ENCODE measurements at places on chromosomes 5 and 9.

DNA sequence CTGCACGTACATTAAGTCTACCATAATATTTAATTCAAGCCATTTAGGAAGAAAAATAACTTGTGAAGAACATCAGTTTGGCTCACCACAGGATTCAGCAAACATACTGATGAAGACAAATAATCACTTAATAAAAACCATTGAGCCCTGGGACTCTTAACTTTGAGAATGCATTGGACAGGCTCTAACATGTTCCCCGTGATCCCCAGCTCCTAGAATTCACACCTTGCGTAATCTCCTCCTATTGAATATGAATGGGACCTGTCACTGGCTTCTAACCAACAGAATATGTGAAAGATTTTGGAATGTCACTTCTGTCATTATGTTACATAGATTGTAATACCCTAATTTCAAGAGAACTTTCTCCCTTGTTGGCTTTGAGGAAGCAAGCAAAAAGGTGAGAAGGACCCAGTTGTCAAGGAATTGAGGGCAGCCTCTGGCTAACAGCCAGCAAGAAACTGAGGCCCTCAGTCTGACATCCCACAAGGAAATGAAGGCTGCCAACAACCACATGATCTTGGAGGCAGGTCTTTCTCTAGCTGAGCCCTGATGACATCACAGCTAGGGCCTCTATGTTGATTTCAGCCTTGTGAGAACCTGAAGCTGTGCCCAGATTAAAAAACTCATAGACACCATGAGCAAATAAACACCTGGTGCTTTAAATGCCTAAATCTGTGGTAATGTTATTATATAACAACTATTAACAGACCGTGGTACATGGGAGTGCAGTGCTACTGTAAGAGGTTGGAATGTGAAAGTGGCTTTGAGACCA is 433.2 kb downstream of the SEMA5A start:
- DNase-seq = no peak

- no peak for DNase-seq
Measured at GRCh38 chr5:76859591-76860247, 9.9 kb downstream of the S100Z start.

GRCh38 chr9:92965061-92965758 is 17.9 kb downstream of the FGD3 start:
- no peak for DNase-seq

DNA sequence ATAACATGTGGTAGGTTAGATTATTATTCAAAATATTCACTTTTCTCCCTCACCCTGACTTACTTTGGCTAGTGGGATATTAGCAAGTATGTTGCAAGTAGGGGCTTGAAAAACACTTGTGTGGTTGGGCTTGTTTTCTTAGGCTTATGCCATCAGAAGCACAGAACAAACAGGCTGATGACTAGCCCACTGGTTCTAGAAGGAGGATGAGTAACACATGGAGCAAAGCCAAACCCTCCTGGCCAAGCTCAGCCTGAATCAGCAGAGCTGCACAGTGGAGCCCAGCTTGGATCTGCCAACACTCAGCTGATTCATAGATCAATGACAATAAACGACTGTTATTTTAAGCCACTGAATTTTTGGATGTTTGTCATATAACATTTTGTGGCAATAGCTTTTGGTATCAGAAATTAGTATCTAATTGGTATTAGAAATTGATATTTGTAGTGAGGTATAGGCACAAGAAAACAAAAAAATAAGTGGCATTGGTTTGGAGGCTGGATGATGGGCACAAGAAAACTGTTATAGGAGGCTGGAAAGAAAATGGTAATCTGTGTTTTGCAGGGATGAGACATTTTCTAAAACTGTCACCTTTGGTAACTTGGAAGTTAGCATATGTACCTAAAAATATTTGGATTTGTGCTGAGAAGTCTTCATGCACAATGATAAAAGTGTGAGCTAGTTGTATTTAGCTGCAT is 46.1 kb upstream of the ZBED3 start:
- no peak for DNase-seq

DNA sequence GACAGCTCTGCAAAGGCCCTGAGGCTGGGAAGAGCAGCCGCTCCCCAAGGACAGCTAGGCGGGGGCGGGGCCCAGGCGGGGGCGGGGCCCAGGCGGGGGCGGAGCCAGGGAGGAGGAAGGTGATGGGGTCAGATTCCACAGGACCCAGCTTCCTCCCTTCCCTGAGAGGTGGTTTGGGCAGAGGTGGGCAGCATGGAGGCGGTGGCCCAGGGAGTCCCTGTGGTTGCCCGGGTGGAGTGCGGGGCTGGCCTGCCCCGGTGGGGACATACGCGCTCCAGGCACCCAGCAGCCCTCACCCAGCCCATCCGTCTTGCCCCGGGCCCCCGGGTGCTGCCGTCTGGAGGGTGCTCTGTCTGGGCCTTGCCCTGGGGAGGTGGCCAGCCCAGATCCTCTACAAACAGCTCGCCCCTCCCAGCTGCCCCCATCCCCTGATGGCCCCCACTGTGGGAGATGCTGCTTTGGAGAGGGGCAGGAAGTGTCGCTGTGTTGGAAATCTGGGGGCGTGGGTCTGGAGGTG is 11.0 kb upstream of the RNU6ATAC start:
- peak; percentile 97 for DNase-seq

GRCh38 chr9:134935056-134935640 is 17.4 kb upstream of the FCN1 start:
- no peak for DNase-seq

DNA sequence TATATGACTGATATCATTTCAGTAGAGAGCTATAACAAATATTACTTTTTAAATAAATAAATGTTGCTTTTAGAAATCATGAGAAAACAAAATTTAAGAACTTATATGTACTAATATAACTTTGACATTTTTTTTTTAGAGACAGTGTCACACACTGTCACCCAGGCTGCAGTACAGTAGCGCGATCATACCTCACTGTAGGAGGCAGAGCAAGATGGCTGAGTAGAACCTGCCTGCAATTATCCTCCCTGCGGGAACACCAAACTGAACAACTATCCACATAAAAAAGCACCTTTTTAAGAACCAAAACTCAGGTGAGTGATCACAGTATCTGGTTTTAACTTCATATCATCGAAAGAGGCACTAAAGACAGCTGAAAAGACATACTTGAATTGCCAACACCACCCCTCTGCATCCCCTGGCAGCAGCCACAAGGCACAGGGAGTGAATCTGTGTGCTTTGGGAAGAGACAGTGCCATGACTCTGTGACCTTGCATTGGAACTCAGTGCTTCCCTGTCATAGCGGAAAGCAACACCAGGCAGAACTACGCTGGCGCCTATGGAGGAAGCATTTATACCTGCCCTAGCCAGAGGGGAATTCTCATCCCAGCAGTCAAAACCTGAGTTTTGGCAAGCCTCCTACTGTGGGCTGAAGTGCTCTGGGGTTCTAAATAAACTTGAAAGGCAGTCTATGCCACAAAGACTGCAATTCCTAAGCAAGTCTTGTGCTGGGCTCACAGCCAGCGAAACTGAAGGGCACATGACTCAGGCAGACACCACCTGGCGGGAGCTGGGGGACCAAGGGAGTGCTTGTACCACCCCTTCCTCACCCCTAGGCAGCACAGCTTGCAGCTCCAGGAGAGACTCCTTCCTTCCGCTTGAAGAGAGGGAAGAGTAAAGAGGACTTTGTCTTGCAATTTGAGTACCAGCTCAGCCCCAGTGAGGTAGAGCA is 142.7 kb downstream of the FBXL17 start:
- DNase-seq = no peak

DNA sequence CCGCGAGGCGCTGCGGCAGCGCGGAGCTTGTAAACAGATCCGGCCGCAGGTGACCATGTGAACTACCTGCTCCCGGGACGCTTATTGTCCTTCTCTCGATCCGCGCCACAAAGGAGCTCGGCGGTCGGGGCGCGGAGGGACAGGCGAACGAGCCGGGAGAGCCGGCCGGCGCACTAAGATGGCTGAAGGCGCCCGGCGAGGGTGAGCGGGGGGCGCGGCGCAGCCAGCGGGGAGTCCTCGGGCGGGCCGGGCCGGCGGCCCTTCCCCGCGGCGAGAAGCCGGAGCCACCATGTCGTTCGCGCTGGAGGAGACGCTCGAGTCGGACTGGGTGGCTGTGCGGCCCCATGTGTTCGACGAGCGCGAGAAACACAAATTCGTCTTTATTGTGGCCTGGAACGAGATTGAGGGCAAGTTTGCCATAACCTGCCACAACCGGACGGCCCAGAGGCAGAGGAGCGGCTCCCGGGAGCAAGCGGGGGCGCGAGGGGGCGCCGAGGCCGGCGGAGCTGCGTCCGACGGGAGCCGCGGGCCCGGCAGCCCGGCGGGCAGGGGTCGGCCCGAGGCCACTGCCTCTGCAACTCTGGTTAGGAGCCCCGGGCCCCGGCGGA is 535 bp downstream of the JMY start:
- DNase-seq = peak; percentile 72

DNA sequence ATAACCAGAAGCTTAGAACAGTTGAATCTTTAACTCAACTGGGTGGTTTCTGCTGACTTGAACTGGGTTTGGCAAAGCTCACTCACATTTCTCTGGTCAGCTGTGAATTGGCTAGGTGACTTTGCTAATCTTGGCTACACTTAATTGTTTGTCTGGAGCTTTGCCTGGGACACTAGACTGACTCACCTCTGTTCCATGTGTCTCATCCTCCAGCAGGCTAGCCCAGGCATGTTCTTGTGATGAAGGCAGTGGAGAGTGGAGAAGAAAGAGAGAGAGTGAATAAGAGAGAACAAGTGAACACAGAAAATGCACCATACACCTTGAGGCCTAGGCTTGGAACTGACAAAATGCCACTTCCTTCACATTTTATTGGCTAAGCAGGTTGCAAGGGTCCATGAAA is 32.6 kb downstream of the SPATA31D1 start:
- no peak for DNase-seq

DNA sequence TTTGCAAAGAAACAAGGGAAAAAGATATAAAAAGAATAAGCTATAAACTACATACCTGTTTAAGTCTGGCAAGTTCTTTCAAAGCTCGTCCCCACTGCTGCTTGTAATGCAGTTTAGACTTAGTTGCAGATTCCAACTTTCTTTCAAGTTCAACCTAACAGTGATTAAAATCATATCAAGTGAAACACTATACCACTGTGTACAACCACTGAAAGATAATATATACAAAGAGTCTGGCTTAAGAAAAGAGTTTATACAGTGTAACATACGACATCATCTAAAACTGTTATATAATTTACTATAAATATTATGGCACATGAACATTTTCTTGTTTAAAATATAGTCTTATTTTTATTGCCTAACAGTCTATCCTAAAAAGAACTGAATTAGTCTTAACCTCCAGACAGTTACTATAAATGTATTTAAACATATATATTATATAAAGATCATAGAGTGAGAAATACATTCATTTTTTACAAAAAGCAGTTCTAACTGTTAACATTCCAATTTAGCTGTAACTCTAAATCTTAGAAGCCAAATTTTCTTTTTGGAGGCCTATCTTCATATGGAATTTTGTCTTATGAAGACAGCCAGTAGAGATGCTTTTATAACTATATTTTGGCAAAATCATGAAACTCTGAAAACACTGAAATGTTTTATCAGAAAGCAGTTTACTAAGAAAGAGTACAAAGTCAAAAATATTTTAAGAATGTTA is 58.6 kb downstream of the CEP120 start:
- no peak for DNase-seq

DNA sequence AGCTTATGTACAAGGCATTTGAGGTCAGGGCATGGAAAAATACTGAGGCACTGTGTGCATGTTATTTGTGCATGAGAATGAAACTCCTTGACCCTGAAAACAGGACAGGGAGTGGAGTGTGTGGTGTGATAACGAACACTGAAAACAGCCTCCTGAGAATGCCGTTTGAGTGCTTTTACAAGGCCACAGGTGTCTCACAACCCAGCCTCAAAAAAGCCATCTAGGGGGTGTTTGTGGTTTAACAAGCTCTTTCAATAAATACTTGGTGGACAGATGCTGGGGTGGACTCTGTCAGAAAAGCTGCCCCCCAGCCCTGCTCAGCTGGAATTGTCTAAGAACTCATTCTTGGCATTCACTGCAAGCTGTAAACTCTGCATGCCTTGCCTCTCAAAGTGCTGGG is 94.0 kb upstream of the SLC25A48 start:
- no peak for DNase-seq

GRCh38 chr9:127392166-127392565 is 4.8 kb upstream of the SLC2A8 start:
- no peak for DNase-seq

- no peak for DNase-seq
Measured at GRCh38 chr9:96603305-96604003, 16.2 kb downstream of the CDC14B start.

DNA sequence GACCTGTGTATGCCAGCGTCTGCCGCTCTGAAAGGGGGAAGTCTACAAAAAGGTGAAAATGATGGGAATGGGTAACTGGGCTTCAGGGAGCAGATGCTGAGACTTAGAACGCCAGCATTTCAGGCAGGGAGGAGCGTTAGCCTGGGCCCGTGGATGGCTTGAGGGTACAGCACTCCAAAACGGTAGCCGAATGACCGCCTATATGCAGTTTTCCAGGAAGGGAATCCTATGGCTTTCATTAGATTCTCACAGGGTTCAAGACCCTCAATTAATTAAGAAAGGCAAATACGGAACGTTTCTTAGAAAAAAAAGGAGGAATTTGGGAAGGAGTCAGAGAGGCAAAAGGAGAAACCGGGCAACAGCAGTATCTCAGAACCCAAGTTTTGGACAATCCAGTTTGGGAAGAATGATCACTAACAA is 639 bp downstream of the AMACR start:
- DNase-seq = peak; percentile 20

- DNase-seq = no peak
Measured at GRCh38 chr5:153767221-153768188, 271.2 kb downstream of the FAM114A2 start.

- DNase-seq = no peak
Measured at GRCh38 chr5:137097203-137097602, 401.9 kb downstream of the SPOCK1 start.

DNA sequence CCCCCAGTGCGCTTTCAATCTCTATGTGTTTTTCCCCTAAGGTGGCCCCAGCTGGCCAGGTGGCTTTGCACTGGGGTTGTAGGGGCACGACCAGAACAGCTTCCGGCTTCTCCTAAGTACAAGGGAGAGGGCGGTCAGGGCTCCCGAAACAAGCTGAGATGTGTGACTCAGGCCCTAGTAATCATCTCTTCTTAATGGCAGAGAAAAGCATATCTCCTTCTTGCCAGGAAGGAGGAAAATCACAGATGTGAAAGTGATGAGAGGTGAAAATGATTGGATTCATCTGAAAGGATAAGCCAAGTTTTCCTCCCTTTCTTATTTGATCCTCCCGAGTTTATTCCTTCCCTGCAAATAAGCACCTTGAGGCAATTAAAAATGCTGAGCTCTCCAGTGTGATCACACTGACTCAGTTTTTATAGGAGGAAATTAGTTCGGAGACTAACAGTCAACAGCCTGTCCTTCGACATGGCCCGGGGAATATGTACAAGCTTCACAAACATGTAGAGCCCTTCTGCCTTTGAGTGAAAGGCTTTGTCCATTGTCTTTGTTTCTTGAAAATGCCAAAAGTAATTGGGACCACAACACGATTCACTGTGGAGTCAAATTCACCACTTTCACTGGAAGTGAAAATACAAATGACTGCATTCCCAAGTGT is 514.8 kb downstream of the PSAT1 start:
- peak; percentile 8 for DNase-seq

DNA sequence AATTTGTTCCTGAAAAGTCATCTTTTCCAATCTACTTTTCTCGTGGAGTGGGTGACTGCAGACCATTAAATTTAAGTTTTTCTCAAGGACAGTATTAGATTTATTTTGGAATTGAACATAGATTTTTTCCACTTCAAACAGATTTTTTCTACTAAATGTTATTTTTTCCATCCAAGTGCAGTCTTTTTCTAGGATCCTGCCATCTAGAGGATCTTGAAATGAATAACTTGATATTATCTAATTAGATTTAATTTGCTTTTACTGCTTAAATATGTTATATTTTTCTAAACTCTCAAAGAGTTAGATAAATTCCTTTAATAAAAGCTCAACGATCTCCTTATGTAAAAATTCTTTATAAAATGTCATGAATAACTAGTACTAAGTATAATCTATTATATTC is 136.9 kb upstream of the PRR16 start:
- DNase-seq = no peak
